ENCODE measurements at places on chromosomes 7 and 10.

DNA sequence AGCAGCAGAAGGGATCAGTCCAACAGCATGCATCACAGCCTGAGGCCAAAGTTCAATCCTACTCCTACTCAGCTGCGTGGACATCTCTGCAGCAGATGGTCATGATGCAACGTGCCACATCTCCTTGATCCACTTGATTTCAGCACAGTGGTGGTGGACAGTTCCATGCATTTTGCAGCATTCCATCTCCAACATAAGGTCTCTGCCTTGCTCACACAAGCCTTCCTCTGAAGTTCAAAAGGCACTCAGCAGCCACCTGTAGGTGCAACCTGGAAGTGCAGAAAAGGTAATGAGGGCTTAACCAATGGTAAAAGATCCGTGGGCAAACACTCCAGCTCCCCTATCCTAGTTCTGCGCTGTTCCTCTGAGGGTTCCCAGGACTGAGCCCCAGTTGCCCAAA is 57.5 kb upstream of the CHCHD3 start:
- DNase-seq: no peak

DNA sequence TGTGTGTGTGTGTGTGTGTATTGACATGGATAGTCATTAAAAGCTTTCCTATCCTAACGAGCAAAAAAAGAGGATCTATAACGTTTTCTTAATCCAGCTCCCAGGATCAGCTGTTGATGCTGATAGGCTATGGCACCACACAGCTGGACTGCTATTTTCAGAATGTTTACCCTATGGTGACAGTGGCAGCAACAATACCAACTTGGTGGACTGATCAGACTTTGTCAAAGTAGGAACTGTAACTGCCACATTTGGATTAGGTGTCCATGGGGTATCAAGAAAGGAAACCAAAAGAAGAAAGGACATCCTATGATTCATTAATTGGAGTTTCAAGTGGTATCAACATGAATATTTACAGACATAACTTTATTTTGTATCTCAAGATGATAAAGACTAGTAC is 2.7 kb upstream of the CLEC5A start:
- no peak for DNase-seq

DNA sequence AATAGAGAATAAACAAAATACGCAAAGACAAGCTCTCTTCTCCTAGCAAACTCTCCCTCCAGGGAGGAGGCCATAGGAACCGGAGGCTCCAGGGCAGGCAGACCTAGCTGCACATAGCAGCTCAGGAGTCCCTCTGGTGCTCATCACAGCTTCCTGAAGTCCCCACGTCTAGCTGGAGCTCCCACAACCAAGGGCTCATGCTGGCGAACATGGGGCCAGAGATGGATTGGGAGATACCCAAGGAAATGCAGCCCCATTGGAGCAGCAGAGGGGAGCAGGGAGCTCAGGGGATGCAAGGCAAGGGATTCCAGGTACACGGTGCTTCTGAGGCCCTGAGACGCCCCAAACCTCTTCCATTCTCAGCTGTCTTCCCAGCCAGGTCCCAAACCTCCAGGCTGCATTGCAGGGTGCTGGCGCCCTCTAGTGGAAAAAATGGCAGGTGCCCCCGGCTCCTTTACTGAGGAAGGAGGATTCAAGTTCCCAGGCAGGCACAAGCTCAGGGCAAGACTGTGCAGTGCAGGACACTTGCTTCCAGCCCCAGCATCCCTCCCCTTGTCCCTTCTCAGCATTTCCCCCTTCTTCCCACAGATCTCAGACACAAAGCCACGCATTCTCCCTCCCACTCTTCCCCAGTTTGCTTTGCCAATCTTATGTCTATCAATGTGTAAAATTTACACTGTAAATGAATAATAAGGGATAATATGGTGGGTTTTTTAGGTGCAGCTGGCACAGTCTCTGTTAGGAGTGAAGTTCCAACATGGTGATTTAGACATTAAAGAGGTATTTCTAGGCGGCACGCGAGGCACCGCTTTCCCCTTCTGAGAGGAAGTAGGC is 46.2 kb downstream of the GPAM start:
- peak; percentile 32 for DNase-seq

DNA sequence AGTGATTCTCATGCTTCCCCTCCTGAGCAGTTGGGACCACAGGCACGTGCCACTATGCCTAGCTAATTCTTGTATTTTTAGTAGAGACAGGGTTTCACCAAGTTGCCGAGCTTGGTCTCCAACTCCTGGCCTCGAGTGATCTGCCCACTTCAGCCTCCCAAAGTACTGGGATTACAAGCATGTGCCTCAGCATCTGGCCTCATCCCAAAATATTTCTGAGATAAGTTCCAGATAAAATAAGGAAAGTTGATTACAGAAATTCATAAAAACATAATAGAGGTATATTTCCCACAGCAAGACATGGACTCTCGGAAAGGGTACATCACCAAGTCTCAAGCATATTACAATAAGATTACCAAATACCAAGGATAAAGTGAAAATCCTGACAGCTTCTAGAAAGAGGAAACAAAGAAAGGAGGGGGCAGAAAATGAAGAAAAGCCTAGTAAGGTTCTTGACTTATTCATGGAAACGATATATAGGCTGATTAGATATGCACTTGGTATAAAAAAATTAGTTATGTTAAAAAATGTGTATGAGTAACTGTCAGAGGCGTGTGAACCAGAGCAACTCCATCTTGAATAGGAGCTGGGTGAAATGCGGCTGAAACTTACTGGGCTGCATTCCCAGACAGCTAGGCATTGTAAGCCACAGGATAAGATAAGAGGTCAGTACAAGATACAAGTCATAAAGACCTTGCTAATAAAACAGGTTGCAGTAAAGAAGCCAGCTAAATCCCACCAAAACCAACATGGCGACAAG is 35.0 kb downstream of the IQUB start:
- DNase-seq: no peak

- DNase-seq: no peak
Measured at GRCh38 chr10:22618078-22618785, 96.1 kb downstream of the PIP4K2A start.

GRCh38 chr7:596819-597182 is 77.2 kb upstream of the PDGFA start:
- no peak for DNase-seq

DNA sequence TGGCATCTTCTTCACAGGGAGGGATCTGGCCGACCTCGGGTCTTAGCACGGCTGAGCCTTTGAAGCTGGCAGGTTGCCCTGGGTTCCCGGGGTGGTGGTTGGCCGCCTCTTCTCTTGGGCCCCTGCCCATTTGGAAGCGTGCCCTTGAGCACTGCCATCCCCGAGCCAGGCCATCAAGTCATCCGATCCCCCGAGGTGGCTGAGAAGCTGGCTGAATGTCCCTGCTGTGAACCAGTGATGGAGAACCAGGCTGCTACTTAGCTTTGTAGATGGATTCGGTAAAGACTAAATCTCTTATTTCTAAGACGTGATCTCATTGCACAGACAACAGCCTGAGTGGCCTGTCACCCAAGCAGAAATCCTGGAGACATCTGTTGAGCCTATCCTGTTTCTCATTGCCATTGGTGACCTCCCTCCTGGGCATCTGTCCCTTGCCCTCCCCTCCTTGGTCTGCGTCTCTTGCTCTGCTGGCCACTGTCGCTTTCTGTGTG is 74.3 kb downstream of the GRK5 start:
- no peak for DNase-seq

GRCh38 chr10:78584266-78584665 is 484.5 kb upstream of the ZMIZ1 start:
- DNase-seq: no peak

- DNase-seq: no peak
Measured at GRCh38 chr10:114767101-114767985, 54.2 kb upstream of the FHIP2A start.

DNA sequence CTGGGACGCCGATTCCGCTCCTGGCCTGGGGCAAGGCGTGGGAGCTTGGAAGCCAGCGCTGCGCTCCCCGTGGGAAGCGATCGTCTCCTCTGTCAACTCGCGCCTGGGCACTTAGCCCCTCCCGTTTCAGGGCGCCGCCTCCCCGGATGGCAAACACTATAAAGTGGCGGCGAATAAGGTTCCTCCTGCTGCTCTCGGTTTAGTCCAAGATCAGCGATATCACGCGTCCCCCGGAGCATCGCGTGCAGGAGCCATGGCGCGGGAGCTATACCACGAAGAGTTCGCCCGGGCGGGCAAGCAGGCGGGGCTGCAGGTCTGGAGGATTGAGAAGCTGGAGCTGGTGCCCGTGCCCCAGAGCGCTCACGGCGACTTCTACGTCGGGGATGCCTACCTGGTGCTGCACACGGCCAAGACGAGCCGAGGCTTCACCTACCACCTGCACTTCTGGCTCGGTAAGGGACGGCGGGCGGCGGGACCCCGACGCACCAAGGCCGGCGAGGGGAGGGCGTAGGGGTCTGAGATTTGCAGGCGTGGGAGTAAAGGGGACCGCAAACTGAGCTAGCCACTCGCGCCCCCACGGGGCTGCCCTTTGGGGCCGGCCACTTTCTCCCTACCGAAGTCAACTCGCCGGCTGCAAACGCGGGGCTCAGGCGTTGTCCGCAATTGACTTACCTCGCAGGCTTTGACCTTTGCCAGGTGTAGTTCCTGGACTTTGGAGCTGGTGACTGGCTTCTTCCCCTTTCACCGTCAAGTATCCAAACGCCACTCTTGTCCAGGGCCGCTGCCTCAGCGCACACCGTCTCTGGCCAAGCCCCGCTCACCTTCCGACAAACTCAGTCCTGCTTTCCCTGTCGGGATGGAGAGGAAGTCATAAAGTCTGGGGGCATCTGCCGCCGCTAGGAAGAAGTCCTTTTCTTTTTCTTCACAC is at the start of gene SCIN:
SCIN (plus strand) TSS at position 187 of the 928 bp plus-strand sequence; CDS start at position 254, 67 bp downstream.
- peak; percentile 1 for DNase-seq
